Stimulated activated CD8-positive, alpha-beta memory T cell treated with anti-CD3 and anti-CD28 coated beads, Interleukin-7, amount 100 ng/mL, for 1 hour (primary cell): ENCODE measurements at places on chromosomes 1 and 21.

GRCh38 chr1:19454265-19455146 is 30.8 kb downstream of the CAPZB start:
- DNase-seq, result no peak

DNA sequence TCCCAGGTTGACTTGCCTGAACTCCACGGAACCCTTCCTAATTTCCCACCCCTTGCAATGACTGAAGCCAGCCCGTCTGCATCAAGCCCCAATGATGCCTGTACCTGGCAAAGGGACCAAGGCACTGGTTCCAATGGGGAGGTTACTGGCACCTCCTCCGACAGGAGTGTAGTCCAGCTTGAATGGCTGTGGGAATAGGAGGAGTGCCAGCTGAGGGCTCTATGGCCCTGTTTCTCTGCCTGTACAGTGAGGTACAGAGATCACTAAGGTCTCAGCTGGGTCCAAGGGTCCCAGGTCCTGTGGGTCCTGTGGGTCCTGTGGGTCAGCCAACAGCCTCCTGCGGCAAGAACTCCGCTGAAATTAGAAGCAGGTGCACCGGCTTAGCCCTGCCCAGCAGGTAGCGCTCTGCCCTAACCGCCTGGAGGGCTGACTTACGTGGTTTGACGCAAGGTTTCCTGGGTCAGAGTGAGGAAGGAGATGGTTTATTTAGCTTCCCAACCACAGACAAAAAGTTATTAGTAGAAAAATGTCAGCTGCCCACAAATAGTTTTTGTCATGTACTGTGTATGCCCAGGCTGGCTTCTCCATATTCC is 9.9 kb upstream of the SPRR4 start:
- DNase-seq, result no peak

DNA sequence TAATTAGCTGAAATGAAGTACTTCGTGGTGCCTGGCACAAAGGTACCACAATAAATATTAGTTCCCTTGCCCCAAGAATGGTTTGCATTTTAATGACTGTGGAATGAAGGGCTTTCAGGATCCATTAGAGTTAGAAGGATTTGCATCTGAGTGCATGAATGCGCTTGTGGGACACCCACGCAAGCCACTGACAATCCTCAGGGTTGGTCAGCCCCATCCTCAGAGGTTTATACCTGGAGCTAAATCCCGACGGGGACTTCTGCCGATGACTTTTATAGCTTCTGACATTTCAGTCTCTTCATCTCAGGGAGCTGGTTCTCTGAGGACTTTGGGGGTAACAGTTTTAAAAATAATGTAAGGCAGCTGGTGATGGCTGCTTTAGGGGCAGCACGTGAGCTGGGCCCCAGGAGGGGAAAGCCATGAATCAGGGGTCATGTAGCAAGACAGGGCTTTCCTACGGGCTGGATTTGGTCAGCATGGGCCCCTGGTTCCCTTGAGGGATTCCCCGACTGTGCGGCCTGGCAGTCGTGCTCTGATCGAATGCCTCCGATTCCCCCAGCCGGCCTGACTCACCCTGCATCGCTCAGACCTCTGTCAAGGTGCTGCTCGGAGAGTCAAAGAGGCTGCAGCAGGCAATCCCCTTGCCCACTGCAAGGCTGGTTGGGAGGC is 20.8 kb upstream of the IL10 start:
- DNase-seq, result no peak

- DNase-seq, result no peak
Observed at GRCh38 chr1:119595606-119596005, 52.5 kb downstream of the ZNF697 start.

DNA sequence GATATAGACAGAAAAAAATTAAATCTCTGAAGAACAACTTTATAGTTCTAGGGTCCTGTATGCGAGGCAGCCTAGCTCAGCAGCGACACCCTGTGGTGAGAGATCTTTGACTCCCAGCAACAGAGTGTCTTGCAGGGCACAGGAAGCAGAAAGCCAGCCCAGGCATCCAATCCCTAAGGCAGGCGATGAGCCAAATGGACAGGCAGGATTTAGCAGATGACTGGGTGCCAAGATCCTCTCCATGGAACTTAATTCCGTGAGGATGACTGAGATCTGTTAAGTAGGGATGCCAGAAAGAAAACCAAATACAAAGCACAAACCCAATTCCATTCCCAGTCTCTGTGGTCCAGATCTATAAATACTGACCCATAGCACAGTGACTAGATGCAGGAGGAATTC is 38.8 kb downstream of the HLCS start:
- DNase-seq, result peak; percentile 53

DNA sequence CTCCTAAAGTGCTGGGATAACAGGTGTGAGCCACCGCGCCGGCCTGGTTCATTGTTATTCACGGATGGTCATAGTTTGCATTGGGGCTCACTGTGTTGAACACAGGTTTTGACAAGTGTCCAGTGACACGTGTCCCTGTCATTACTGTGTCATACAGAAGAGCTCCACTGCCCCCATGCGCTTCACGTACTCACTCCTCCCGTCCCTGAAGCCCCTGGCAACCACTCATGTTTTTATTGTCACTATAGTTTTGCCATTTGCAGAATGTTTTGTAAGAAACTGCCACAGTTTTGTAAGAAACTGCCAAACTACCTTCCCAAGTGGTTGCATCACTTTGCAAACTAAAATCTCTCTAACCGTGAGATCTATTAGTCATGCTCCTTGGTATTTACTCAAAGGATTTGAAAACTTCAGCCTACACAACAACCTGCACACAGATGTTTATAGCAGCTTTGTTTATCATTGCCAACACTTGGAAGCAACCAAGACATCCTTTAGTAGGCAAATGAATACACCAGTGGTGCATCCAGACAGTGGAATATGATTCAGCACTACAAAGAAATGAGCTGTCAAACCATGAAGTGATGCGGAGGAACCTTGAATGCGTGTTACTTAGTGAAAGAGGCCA is 163.2 kb upstream of the COL6A1 start:
- DNase-seq, result no peak
